CD4-positive, alpha-beta T cell treated with Interleukin-10 for 1 hour (primary cell): ENCODE measurements at places on chromosomes 3 and 15.

DNA sequence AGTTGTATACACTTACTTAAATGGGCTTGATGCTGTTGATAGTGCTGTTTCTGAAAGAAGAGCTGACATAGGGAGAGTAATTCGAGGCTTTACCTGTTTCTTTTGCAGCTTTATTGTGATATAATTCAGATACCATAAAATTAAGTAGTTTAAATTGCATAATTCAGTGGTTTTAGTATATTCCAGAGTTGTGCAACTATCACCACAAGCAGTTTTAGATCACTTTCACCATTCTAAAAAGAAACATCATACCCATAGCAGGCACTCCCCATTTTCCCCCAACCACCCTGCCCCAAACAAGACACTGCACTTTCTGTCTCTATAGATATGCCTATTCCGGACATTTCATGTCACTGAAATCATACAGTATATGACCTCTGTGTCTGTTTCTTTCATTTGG, 98.5 kb downstream of the MTHFS start:
- no peak for DNase-seq

- peak; percentile 3 for DNase-seq
Observed at GRCh38 chr3:73432023-73432705, 192.6 kb downstream of the PDZRN3 start.

DNA sequence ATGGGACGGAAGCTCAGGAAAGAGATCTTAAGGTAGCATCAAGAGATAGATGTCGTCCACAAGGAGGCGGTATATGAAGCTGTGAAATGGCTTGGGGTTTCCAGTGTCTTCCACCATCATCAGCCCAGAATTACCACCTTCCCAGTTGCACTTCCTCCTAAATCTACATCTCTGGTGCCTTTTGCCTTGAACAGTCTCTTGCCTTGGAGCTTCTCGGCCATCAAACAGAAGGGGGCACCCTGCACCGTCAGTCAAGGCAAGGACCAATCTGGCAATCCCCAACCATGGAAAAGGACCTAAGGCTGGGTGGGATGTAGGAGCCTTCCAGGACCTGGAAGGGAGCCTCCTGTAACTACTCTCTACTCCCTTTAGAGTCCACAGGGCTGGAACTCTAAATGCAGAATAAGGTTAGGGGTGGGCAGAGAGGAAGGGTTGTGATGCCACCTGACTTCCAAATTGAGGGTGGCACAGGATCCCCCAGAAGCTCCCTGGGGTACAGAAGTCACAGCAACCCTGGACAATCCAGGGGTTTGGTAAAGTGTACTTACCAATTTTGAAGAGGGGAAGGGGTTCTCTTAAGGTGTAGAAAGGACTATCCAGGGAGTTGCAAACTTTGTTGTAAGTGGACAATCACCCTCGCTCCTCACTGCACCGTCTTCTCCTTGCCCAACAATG, 1.0 kb upstream of the RYR3 start:
- no peak for DNase-seq

GRCh38 chr15:74821091-74821789, 5.2 kb upstream of the CPLX3 start:
- DNase-seq = no peak

DNA sequence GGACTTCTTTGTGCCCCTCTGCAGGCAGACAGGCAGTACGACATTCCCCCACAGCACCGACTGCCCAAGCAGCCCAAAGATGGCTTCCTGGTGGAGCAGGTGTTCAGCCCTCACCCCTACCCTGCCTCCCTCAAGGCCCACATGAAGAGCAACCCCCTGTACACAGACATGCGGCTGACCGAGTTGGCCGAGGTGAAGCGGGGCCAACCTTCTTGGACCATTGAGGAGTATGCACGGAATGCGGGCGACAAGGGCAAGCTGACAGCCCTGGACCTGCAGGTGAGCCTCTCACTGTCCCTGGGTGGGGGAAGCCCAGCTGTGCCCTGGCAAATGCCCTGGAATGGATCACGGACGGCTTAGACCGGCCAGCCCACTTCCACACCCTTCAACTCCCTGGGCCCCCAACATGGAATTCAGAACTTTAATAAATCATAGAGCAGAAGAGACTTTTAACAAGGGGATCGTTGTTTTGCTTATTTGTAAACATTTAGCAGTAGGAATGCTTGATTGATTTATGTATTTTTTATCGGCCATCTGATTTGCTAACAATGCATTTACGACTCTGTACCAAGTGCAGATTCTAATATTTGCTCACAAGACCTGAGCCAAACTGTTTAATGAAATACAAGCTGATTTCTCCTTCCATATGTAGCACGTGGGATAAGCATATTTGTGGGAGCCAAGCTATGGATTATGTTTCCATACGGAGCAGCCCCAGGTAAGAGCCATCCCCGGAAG, 31.1 kb downstream of the MINAR1 start:
- DNase-seq = no peak

- DNase-seq = no peak
Observed at GRCh38 chr3:131329774-131330173, 51.8 kb upstream of the NUDT16 start.

- no peak for DNase-seq
Observed at GRCh38 chr3:43183456-43183855, 77.6 kb upstream of the POMGNT2 start.

GRCh38 chr15:61227269-61227949, 1.7 kb downstream of the RORA start:
- DNase-seq = no peak

DNA sequence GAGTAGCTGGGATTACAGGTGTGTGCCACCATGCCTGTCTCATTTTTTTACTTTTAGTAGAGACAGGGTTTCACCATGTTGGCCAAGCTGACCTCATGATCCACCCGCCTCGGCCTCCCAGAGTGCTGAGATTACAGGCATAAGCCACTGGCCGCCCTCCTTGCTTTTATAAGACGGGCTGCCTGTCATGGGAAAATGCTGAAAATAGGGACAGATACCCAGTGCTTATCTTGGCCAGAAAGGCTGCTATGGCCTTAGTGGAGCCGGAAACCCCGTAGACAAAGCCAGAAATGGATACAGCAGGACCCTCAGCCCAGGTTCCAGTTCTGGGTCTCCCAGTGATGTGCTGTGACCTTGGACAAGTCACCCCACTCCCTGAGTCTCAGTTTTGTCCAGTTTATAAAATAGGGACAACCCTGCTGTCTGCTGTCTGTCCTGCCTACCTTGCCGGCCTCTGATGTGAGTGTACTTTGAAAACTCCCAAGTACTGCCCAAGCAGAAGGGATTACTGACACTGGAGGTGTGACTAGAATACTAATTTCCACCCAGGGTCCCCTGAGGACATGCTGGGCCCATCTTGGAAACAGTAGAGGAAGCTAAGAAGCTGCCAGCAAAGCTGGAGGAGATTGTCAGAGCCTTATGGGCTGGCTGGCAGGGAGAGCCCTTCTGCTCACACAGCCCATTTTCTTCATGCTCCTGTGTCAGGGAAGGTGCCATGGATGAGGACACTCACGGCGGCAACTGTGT, 59.6 kb downstream of the BDH1 start:
- no peak for DNase-seq

DNA sequence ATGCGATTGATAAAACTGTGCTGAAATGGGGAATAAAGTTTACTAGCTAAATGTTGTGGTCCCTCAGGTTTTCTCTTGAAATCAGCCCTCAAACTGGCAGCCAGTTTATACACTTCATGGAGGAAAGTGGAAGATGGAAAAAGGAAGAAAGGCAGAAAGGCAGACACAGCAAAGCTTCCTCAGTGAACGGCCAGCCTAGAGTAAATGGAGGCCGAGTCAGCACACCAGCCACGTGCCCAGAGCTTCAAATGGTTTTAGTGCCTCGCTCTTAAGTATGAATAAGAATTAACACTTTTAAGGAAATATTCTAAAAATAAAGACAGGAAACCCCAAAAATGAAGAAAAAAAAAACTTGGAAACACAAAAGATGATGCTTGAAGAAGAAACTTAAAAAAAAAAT, 48.3 kb downstream of the GNB4 start:
- no peak for DNase-seq

DNA sequence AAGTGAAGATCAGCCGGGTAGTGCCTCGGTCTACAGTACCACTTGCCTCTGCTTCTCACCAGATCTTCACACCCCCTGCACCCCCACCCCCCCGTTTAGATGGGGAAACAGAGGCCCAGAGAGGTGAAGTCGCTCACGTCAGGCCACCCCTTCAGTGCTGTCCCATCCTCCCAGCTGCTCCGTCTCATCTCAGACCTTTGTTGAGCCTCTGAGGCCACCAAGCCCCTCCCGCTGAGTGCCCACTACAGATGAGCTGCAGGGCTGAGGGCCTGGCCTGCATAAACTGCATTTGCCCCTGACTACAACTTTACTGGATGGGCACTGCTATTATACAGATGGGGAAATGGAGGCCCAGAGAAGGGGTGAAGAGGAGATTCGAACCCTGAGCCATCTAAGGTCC, 35.8 kb downstream of the ADAMTS7 start:
- no peak for DNase-seq
